SJCRH30 (cell line): ENCODE measurements at places on chromosomes 12 and 14. TPM values are rescaled to one million over a fixed set of nuclear protein-coding genes. Genes with fewer than 3 reads are reported as not detected.

DNA sequence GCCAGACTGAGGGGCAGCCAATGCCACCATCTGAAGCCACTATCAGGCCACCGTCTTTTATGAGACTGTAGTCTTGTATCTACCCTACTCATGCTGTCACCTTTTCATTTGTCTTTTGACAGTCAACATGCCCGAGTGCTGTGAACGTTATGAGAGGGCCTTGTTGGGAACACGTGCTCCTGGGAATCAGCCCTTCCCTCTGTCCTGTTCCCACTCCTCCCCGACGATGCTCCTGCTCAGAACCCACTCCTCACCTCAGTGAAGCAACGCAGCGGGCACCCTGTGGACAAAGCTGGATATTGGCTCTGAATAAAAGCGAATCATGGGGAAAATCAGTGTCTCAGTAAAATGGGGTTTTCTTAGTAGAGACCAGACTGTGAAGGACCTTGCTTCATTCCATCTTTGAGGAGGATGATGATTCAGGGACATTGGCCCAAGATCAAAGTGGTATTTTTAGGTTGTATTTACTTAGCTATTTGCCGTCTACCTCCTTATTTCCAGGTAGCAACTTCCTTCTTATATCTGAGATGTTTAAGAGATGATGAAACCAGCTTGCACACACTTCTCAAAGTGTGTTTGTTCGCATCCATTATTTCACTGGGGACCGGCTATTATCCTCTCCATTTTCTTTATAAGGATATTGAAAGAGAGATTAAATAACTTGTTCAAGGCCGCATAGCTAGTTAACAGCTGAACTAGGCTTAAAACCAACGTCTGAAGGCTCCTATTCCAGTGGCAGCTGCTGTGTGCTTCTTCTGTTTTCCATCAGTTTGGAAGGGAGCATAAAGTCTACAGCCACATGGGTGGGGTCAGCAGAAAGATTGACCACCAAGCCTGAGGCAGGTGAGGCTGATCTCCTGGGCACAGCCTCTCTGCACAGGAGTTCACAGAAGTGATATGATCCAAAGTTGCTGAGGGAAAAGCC, 43.9 kb upstream of the CTDSP2 start:
- DNase-seq, result peak; percentile 89

The DAZAP2 gene
- 236 and 239 TPM in 2 replicates for total RNA-seq

DNA sequence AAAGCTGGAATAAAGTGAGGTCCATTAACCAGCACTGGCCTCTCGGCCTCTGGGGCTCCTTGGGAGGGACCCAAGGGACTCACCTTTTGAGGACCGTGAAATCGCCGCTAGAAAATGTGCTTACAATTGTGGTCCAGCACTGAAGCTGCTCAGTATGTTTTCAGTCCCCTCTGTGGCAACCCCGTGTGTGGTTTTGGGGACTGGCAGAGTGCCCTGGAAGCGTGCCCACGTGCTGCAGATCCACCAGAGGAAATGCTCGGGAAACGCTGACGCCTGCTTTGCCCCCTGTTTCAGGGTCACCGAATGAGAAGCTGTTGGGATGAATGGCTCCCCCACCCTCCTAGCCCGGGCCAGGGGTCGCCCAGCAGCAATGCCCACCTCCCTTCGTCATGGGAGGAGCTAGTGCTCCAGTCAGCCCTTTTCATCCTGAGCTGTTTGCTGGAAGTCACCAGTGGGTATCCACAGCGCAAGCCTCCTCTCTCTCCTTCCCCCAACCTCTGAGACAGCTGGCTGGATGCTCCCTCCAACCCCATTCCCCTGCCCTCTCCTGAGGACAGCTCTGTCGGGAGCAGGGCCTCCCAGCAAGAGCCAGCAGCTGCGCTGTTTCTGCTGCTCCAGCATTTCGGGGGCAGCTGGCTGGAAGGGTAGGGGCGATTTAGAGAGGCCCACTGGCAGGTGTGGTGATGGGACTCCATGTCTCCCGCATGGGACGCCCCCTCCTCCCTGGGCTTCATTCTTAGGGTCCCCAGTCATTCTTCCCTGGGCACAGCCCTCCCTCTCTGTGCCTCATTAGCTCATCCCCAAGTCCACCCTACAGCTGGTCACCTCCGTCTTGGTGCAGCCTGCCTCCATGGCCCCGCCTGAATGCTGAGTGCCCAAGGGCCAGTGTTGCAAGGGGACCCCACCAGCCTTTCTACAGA, 33.2 kb upstream of the PPP1R13B start:
- peak; percentile 97 for DNase-seq

DNA sequence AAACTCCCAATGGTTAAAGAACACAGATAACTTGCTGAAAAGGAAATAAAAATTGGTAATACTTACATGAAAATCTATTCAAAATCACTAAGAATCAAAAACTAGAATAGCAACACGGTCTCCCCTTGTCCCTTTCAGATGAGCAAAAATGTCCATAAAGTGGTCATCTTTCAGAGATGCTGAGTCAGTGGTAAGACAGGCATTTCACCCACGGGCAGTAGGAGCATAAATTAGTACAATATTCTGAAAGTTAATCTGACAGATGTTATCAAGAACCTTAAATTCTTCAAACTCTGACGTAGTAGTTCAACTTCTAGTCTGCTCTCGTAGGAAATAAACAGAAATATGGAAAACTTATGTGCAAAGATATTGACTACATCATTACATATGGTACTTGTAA, 33.1 kb upstream of the GNPNAT1 start:
- DNase-seq, result no peak

The CPNE6 gene
- not detected in 2 replicates for total RNA-seq

GRCh38 chr12:92602476-92602875, 100.3 kb upstream of the PLEKHG7 start:
- no peak for DNase-seq

GRCh38 chr12:1518591-1519516, 75.5 kb downstream of the FBXL14 start:
- peak; percentile 87 for DNase-seq

The RNASE7 gene
- total RNA-seq, result not detected in 2 replicates

DNA sequence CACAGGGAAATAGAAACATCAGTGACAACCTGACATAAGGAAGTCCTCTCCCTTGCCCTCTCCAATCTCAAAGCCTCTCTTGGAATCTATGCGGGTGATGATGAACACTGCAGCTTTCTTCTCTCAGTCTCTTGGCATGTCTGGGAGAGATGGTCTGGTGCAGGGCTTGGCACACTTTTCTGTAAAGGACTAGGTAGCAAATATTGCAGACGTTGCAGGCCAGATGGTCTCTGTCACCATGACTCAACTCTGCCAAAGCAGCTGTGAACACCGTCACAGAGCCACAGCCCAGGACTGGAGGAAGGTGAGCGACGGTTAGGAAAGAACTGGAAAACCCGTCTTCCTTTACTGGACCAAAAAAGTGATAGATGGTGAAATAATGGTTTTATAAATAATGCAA, 591.0 kb upstream of the TMEM132C start:
- no peak for DNase-seq

- no peak for DNase-seq
Measured at GRCh38 chr12:21602774-21603173, 1.9 kb downstream of the GYS2 start.

The SLC4A8 gene
- under 0.01 and 0.08 TPM in 2 replicates for total RNA-seq

DNA sequence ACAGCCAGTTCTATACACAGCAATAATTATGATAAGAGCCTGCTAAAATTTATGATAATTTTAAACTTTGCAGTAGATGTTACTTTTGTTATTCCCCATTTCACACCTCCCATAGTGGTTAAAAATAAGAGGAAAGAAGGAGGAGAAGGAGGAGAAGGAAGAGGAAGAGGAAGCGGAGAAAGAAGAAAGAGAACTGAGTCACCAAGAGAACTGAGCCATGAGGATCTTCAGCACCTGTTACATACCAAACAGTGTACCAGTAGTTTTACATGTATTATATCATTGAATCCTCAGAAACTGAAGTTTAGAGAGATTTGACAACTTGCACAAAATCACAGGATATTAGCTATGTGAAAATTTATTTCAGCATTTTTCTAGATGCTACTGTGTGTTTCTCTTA, 3.9 kb downstream of the CD163 start:
- no peak for DNase-seq

DNA sequence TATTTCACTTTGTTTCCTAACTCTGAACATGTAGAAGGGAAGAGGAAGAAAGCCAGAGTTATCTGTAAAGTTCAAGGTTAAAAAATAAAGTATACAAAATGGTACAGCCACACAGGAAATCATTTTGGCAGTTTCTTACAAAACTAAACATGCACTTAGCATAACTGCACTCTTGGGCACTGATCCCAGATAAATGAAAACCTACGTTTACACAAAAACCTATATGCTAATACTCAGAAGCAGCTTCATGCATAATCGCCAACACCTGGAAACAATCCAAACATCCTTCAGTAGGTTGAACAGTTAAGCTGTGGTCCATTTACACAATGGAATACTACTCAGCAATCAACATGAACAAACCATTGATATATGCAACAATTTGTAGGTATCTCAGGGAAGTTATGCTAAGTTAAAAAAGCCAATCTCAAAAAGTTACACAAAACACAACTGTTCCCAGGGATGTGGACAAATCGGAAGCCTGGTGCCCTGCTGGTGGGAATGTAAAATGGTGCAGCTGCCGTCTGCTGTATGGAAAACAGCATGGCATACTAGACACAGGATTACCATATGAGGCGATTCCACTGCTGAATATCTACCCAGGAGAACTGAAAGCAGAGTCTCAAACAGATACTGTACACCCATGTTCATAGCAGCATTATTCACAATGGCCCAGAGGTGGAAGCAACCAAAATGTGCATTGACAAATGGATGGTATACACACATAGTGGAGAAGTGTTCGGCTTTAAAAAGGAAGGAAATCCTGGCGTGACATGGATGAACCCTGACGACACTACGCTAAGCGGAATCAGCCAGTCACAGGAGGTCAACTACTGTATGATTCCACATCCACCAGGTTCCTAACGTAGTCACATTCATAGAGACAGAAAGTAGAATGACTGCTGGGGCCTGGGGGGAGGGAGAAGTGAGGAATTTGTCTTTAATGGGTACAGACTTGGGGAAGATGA, 37.7 kb downstream of the NRDE2 start:
- no peak for DNase-seq

DNA sequence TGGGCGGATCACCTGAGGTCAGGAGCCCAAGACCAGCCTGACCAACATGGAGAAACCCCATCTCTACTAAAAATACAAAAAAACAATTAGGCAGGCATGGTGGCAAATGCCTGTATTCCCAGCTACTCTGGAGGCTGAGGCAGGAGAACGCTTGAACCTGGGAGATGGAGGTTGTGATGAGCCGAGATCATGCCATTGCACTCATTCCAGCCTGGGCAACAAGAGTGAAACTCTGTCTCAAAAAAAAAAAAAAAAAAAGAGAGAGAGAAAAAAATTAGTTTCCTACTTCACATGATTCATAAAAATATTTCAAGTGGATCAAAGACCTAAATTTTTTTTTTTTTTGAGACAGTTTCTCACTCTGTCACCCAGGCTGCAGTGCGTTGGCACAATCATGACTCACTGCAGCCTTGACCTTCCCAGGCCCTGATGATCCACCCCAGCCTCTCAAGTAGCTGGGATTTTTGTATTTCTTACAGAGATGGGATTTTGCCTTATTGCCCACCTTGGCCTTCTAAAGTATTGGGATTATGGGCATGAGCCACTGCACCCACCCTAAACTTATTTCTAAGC, 24.9 kb downstream of the FCF1 start:
- no peak for DNase-seq

- DNase-seq, result peak; percentile 64
Measured at GRCh38 chr12:46455648-46456352, 83.2 kb upstream of the SLC38A2 start.
